Stimulated activated CD4-positive, alpha-beta T cell treated with anti-CD3 and anti-CD28 coated beads, Interleukin-4, amount 100 ng/mL, for 24 hours (primary cell): ENCODE measurements at places on chromosomes 5 and 9.

GRCh38 chr9:76610011-76610352, 151.0 kb downstream of the GCNT1 start:
- no peak for DNase-seq

- DNase-seq: no peak
These were observed 170.8 kb upstream of the RGMB start for GRCh38 chr5:98602534-98603112.

DNA sequence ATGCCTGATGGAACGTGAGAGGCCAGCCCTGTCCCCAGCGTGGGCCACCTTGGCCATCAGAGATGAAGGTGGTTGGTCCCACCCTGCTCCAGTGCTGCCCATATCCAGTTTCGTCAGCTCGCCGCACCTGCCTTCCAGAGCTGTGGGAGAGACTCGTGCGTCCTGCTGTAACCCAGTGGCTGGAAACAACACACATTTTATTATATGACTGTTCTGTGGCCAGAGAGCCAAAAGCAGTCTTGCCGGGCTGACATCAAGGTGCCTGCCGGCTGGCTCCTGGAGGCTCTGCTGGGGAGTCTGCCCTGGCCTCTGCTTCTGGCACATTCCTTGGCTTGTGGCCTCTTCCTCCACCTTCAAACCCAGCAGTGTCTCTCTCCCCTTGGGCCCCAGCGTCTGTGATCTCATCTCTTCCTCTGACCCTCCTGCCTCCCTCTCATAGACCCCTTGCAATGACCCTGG, 94.7 kb downstream of the RXRA start:
- DNase-seq: no peak

- DNase-seq: peak; percentile 36
These were observed 23.3 kb downstream of the CAVIN4 start for GRCh38 chr9:100601216-100601615.

- DNase-seq: no peak
These were observed 2.2 kb downstream of the HNRNPA0 start for GRCh38 chr5:137751869-137752491.

- no peak for DNase-seq
These were observed 224.8 kb downstream of the CETN3 start for GRCh38 chr5:90184764-90185163.

DNA sequence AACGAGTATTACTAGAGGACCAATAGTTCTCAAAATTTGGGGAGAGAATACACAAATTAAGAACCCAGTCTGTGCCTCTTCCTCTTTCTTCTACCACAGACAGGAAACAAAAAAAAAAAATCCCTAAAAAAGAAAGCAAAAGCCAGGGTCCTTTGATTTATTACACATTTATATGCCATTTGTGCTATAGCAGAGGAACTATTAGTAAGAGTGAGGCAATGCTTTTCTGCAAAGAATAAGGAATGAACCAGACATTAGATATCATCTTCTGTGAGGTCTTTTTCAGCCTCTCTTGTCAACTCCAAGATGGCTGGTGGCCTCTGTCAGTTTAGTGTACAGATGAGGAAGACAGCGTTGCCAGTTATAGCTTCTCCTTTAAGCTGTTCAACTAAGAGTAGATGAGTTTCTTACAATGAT, 127.6 kb downstream of the RFX3 start:
- DNase-seq: no peak

- DNase-seq: no peak
These were observed 201.7 kb downstream of the EFNA5 start for GRCh38 chr5:107469064-107469463.

DNA sequence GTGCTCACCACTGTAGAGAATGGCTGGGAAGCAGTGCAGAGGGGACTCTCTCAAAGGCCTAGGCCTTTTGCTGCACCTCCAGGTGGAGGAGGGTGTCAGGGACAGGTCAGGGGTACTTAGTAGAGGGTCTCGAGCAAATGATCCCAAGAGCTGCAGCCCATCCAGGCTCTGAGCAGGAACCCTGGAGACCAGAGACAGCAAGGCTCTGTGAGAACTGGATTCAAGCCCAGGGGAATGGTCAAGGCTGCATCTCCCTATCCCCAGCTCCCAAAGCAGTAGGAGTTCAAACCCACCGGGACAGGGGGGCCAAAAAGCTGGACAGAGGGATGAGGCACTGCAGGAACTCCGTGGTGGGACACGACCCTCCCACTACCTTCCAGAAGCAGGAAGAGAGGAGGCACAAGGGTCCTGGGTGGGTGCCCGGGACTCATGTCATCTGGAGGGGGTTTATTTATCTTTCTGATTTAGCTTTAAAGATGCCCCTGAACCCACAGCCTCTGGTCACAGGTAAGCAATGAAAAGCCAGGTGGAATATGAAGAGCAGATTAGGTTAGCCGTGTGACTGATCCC, 124.8 kb downstream of the MVB12B start:
- DNase-seq: no peak

DNA sequence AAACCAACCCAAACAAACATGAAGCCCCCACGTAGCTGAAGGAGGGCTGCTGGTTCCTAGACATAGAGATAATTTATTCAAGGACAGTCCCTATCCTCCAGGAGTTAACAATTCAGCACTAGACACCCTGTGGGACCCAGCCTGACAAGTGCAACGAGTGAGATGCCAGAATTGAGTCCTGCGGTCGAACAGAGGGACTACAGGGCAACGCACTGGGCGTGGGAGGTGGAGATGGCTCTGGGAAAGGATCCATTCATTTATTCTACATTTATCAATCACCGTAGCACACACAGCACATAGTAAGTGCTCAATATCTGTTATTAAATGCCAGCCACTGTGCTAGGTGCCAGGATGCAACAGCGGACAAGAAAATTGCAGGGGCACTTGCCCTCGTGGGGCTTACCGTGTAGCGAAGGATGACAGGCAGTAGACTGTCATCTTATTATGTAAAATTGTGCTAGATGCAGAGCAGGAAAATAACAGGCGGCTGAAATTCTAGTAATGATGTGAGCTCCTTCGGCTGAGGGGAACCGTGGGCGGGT, 855 bp upstream of the ARHGAP26 start:
- no peak for DNase-seq

GRCh38 chr5:2166979-2167377, 284.3 kb upstream of the IRX4 start:
- no peak for DNase-seq

- no peak for DNase-seq
These were observed 5.3 kb downstream of the NXNL2 start for GRCh38 chr9:88540251-88540763.

GRCh38 chr9:134922066-134922931, 4.6 kb upstream of the FCN1 start:
- DNase-seq: no peak

DNA sequence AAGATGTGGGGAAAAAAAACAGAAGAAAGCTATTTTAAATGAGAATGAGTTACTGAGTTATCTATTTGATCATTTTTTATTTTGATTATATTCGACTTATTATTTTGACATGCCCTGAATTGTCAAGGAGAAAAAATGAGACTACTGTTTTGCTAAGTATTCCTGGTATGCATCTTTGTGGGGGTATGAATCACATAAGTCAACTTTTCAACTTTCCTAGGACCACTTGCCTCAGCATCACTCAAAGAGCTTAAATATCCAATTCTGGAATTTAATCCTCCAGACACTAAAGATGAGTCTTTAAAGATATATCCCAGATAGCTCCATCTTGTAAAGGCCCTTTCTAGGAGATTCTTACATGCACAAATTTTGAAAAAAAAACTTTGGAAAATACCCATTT, 17.4 kb upstream of the SPDL1 start:
- DNase-seq: no peak

- no peak for DNase-seq
These were observed 1.5 kb upstream of the IRX2 start for GRCh38 chr5:2752821-2753439.

DNA sequence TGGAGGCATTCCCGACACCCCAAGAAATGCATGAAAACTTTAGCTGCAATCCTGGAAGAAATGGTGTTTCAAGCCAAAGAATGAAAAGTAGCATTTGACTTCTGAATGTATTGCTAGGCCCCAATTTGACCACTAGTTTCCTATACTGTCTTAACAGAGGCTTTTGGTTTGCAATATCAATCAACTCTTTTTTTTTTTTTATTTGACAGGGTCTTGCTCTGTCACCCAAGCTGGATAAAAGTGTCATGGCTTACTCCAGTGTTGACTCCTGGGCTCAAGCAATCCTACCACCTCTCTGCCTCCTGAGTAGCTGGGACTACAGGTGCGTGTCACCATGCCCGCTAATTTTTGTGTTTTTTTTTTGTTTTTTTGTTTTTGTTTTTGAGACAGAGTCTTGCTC, 3.2 kb upstream of the GPR107 start:
- no peak for DNase-seq

DNA sequence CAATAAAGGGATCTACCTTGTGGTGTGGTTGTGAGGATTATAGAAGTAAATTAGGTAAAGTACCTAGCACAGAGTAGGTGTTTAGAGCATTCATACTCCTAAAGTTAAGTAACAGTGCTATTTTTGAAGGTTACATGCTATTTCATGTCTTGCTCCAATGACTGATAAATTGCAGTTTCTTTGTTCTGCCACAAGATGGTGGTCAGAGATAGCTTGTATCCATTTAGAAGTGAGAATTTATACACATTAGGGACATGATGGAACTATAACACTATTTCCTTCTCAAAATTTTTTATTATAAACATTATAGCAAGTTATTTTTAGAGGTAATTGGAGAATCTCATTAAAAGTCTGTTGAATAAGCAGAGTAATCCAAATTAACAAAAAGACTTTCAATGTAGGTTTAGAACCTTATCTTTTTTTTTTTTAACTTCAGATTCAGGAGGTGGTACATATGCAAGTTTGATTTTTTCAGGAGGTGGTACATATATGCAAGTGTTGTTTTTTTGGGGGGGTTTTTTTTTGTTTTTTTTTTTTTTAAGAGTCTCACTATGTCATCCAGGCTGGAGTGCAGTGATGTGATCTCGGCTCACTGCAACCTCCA, 17.1 kb downstream of the MTREX start:
- DNase-seq: no peak

DNA sequence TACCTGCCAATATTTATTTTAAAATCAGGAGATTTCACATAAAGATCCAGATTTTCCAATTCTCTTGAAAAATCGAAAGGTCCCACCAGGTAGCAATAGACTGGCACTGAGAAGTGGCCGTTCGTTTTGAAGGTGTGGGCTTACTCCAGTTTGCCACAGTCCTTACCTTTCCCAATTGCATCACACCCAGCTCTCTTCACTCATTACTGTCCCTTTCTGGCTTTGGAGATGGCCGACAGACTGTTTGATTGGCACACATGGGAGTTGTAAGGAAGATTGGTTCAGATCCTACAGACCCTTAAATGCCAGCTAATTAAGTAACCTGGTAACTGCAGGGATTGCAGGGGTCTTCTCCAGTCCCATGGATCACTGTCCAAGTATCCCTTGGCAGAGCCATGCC, 68.7 kb upstream of the LARP1 start:
- DNase-seq: no peak

GRCh38 chr9:111298731-111299598, 31.1 kb downstream of the OR2K2 start:
- no peak for DNase-seq

GRCh38 chr5:117973785-117974184, 1014.6 kb downstream of the DTWD2 start:
- no peak for DNase-seq

- DNase-seq: peak; percentile 20
These were observed 516 bp downstream of the MRPL41 start for GRCh38 chr9:137552022-137552768.

DNA sequence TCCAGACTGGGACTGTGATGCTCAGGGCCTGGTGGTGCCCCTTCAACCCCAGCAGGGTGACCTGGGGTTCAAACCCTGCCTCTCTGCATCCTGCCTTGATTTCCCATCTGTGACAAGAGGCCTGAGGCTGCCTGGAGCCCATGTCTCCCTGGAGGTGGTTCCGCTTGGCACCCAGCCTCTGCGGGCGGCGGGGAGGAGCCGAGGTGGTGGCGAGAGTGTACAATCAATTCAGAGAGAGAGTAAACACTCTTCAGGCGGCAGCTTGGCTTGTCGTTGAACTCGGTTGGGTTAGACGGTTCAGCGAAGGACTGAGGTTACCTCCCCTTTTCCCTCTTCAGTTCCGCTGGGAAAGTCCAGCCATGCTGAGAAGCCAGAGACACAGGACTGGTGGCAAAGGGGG, 39.3 kb downstream of the NTNG2 start:
- no peak for DNase-seq

DNA sequence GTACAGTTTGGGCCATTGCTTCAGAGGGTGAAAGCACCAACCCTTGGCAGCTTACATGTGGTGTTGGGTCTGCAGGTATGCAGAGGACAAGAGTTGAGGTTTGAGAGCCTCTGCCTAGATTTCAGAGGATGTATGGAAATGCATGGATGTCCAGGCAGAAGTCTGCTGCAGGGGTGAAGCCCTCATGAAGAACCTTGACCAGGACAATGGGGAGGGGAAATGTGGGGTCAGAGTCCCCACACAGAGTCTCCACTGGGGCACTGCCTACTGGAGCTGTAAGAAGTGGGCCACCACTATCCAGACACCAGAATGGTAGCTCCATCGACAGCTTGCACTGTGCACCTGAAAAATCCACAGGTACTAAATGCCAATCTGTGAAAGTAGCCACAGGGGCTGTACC, 113.6 kb upstream of the SPATA31C2 start:
- no peak for DNase-seq

- DNase-seq: no peak
These were observed 63.2 kb downstream of the COL27A1 start for GRCh38 chr9:114218264-114219120.

DNA sequence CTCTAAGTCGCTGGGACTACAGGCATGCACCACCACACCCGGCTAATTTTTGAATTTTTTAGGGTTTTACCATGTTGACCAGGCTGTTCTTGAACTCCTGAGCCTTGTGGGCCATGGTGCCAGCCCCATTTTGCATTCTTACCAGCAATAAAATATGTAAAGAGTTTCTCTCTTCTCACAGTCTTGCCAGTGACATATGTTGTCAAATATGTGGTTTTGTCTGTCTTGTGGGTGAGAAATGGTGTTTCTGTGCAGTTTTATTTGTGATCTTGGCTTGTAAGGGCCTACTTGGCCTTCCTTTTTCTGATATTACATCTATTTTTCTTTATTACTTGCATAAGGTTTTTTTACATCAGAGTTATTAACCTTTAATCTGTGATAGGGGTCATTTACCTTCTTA, 47.1 kb downstream of the SPIN1 start:
- no peak for DNase-seq

GRCh38 chr5:68306361-68307014, 90.9 kb downstream of the PIK3R1 start:
- DNase-seq: no peak
